ENCODE measurements at places on chromosomes 6 and 20.

DNA sequence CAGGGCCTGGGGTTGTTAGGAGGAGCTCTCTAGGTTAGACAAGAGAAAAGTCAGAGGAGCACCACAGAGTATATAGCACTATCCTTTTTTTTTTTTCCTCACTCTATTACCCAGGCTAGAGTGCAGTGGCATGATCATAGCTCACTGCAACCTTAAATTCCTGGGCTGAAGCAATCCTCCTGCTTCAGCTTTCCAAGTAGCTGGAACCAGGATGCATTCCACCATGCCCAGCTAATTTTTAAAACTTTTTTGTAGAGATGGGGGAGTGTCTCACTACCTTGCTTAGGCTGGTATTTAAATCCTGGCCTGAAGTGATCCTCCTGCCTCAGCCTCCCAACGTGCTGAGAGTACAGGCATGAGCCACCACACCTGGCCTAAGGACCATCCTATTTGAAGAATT is 19.3 kb upstream of the AKIRIN2 start:
- DNase-seq = no peak

DNA sequence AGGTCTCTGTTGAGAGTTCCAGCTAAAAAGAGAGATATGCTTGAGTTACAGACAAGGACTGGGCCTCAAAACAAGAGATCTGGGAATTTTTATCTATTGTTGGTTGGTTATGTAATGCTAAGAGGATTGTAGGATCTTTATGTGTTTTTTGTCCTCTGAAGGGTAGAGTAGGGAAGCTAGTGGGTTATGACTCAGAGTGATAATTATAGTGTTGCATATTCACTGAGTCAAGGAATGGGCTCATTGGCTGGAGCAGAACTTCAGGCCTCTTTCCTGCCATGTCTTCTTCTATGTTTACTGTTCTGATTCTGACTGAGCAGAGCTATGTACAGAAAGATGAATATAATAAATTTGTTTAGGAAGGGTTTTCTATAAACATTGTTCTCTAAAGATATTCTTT is 66.1 kb upstream of the NOX3 start:
- DNase-seq = no peak

DNA sequence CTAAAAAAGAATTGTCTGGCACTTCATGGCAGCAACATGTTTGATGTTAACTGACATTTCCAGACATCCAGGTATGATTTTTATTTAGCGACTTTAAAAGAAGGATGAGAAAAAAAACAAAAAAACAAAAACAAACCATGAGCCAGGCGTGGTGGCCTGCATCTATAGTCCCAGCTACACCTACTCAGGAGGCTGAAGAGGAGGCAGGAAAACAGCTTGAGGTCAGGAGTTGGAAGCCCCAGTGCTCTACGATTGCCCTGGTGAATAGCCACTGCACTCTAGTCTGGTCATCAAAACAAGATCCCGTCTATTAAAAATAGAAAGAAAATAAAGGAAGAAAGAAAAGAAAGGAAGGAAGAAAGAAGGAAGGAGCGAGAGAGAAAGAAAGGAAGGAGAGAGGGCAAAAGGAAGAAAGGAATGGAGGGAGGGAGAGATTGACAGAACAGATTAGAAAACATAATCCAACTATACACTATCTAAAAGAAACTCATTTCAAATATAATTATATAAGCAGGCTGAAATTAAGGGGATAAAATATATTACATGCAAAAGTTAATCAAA is 141.6 kb downstream of the TRIM27 start:
- DNase-seq = no peak

DNA sequence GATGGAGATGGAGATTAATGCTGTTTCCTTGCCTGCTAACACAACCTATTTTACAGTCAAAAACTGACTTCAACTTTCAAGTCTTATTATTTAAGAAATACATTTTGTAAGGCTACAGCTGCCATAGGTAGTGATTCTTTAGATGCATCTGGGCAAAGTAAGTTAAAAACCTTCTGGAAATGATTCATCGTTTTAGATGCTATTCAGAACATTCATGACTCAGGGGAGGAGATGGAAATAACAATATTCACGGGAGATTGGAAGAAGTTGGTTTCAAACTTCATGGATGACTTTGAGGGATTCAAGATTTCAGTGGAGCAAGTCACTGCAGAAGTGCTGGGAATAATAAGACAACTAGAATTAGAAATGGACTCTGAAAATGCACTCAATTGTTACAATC is 174.9 kb upstream of the GGTLC1 start:
- DNase-seq = no peak

GRCh38 chr20:54651252-54651651 is 175.9 kb downstream of the DOK5 start:
- no peak for DNase-seq

GRCh38 chr6:22362361-22362760 is 65.5 kb upstream of the PRL start:
- DNase-seq = no peak

DNA sequence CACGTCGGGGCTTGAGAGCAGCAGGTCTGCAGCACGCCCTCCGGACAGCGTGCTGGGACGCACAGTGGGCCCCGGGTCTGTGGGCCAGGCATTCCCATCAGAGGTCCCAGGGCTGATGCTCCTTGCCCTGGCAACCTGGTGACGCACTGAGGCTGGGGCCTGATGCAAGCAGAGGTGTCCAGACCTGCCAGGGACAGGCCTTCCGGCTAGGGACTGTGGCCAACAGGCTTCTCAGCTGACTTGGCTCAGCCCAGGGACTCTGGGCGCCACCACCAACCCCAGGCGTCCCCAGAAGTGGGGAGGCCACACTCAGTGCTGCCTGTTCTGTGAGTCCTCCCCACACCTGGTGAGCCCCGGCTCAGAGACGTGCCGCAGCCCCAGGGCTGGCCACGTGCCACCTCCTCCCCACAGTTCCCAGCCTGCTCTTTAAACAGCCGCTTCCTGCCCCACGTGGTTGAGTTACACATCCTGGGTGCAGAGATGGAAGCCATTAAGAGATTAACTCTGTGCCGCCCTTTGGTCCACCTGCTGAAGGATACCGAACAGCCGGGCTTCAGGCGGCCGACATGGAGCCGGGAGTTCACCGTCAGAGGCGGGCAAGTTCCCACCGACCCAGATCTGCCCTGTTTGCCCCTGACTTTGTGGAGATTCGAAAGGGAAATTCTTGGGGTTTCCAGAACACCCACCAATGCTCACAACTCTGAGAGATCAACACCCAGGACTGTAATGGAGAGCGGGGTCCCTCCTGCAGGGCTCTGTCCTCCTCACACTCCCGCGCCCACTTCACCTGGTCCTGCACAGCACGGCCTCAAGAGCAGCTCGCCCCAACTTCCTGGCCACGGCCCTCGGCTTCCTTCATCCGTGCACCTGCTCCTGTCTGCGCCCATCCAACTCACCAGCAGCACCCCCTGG is 37.6 kb upstream of the ZBP1 start:
- DNase-seq = no peak

- no peak for DNase-seq
Observed at GRCh38 chr6:32973144-32974015, 5.0 kb downstream of the BRD2 start.

DNA sequence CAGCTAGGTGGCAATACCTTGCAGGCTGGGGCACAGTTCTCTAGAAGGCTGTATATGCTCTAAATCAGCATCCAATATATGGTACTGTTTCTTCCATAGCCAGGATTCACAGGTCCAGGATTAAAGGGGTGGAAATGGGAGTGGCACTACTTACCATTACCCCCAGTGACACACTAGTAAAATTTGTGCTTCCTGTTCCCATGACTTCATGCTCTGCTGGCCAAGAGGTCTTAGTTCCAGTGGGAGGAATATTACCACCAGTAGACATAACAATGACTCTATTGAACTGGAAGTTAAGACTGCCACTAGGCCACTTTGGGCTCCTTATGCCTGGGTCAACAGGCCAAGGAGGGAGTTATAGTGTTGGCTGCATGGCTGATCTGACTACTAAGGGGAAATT is 174.3 kb upstream of the TNFAIP3 start:
- no peak for DNase-seq
